ENCODE measurements at places on chromosomes 6 and 20. TPM values are rescaled to one million over a fixed set of nuclear protein-coding genes. Genes with fewer than 3 reads are reported as not detected.

Gene HLA-DOB
- 2.5 TPM for total RNA-seq

Gene NKX2-4
- not detected for total RNA-seq

Gene RPP21
- total RNA-seq, result 94.2 TPM

Gene SLC22A2
- not detected for total RNA-seq

Gene LIN28B
- not detected for total RNA-seq

Gene C6orf163
- total RNA-seq, result 1.9 TPM

Gene ZC3H12D
- total RNA-seq, result 1.3 TPM

Data from lower leg skin (tissue), 4 donors.